ENCODE measurements at places on chromosomes 1 and 21.

GRCh38 chr1:219130366-219130935 is 43.2 kb upstream of the LYPLAL1 start:
- DNase-seq = no peak
- no peaks in the 10 kb centered on the region for H3K27me3 ChIP-seq
- peaks cover 2% of the 10 kb centered on the region for H3K36me3 ChIP-seq
- H3K4me3 ChIP-seq = no peak overlapping the region

DNA sequence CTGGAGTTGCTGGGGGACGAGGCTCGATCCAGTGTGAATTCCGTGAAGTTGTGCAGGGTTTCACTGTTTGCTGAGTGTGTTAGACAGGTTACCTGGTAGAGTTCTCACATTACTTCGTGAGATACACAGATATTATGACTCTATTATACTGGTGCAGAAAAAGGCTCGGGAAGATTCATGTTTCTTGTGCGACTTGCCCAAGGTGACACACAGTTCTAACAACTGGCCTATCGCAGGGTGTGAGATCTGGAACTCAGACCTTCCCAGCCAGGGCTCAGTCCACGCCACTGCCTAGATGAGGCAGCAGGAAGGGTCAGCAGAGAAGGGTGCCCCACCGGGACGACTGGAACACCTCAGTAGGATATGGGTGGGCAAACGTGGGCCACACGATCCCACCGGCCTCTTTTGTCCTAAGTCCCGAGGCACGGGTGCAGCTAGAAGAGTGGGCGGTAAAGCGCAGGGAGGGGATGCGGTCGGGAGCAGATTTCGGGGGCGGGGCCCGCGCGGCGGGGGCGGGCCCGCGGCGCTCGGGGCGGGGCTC is 296 bp upstream of the RNPEP start:
- no peaks in the 10 kb centered on the region for H3K36me3 ChIP-seq
- DNase-seq = peak; percentile 73
- no peak overlapping the region for H3K27ac ChIP-seq

DNA sequence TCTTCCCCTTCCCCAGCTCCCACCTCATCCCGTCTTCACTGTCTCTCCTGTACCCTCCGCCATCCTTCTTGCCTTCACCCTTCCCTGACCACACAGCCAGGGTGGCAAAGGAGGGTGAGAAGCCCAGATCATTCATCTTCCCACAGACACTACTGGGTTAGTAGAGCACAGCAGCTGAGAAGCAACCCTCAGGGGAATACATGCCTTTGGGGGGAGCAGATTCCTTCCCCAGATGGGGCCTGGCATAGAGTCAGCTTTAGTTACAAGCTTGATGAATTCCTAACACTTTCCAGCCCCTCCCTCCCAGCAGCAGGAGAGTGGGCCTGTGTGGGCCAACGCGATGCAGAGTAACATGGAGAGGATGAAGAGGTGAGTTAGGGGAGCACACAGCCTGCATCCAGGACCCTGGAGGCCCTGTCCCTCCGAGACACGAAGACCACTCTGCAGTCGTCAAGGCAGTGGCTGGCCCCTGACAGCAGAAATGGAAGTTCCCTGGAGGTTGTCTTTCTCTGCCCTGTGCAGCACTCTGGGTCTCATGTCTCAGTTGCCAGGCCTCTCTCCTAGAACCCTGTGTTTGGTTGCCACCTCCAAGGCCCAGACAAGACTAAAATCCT is 8.8 kb upstream of the BTG2 start:
- no peak overlapping the region for H3K4me3 ChIP-seq
- no peaks in the 10 kb centered on the region for H3K36me3 ChIP-seq
- DNase-seq = no peak
- H3K27me3 ChIP-seq = no peaks in the 10 kb centered on the region
- no peak overlapping the region for H3K27ac ChIP-seq

DNA sequence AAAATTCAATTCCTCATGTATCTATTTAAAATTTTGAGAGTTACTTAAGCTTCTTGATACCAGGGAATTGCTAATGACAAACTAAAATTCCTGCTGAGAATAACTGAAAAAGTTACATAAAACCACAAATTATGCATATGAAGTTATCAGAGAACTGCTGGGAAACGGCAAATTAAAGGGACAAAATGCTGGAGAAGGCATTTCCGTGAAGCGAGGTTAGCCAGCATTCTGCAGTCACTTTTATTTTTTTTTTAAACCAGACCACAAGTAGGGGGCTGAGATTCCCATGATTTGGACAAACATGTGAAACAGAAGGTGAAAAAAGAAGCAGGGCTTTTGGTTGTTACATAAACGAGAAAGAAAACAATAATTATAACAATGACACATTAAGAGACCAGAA is 737.6 kb upstream of the CHRM3 start:
- no peak for DNase-seq
- no peak overlapping the region for H3K4me3 ChIP-seq
- H3K4me1 ChIP-seq = peaks cover 11% of the 10 kb centered on the region
- H3K36me3 ChIP-seq = no peaks in the 10 kb centered on the region
- H3K27me3 ChIP-seq = no peaks in the 10 kb centered on the region
- no peak overlapping the region for H3K27ac ChIP-seq

DNA sequence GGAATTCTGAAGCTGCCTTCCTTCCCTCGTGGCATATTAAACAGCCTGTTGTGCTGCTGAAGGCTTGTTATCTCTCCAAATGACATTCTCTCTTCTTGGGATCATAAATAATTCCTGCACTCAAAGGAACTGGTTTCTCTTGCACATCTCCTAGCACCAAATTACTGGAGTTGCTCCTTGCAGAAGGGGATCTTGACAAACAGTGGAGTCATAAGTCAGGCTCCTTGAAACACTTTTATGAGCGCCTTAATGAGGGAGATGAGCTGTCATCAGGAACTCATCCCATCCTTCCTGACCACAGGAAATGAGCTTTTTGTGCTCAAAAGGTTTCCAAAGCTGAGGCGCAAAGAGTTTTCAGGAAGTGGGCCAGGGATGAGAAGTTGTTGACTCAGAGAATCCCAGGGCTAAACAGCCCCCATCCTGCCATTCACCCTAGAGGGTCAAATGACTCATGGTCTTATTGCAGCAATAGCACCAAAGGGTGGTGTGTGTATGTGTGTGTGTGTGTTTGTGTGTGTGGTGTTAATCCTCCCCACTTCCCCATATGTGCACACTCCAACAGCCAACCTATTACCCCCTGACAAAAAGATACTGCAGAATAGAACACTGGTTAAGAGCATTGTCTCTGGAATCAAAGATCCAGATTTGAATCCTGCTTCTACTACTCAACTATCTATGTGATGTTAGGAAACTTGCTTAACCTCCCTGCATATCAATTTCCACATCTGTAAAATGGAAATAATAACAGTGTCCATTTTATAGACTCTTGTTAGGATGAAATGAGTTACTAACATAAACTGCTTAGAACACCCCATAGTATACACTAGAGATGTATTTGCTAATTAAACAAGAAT is 2.8 kb upstream of the PHC2 start:
- no peak overlapping the region for H3K27ac ChIP-seq
- H3K4me1 ChIP-seq = peaks cover 34% of the 10 kb centered on the region
- DNase-seq = no peak
- H3K4me3 ChIP-seq = peak overlapping the region; percentile 24

- peaks cover 28% of the 10 kb centered on the region for H3K4me1 ChIP-seq
- no peak for DNase-seq
- no peak overlapping the region for H3K27ac ChIP-seq
- peaks cover 2% of the 10 kb centered on the region for H3K27me3 ChIP-seq
- peak overlapping the region; percentile 45 for H3K4me3 ChIP-seq
Measured at GRCh38 chr1:166836733-166837132, 2.5 kb upstream of the POGK start.

DNA sequence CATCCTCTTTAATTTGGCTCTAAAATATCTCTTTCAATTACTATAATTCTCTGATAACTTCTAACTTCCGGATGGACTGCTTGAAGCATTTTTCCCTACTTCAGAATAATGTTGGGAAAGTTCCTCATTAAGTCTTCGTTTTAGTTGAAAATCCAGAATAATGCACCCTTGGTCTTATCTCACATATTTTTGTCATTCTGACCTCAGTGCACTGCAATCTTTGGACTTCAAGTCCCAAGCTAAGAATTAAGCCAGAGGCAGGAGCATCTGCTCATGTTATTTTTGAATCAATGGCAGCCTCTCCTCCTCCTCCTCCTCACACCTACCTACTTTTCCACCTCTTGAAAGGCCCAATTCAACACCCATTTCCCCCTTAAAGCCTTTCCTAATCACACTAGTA is 169.8 kb downstream of the CYYR1 start:
- no peaks in the 10 kb centered on the region for H3K27me3 ChIP-seq
- peaks cover 19% of the 10 kb centered on the region for H3K4me1 ChIP-seq
- H3K4me3 ChIP-seq = no peak overlapping the region
- H3K36me3 ChIP-seq = no peaks in the 10 kb centered on the region

GRCh38 chr1:89527750-89528381 is 3.2 kb downstream of the LRRC8B start:
- DNase-seq = no peak
- peaks cover 5% of the 10 kb centered on the region for H3K36me3 ChIP-seq
- no peak overlapping the region for H3K27ac ChIP-seq
- no peak overlapping the region for H3K4me3 ChIP-seq
- peaks cover 21% of the 10 kb centered on the region for H3K4me1 ChIP-seq

- H3K27me3 ChIP-seq = no peaks in the 10 kb centered on the region
- peaks cover 10% of the 10 kb centered on the region for H3K4me1 ChIP-seq
- no peak overlapping the region for H3K4me3 ChIP-seq
Measured at GRCh38 chr1:28161751-28162150, 14.7 kb downstream of the PTAFR start.

GRCh38 chr1:244409701-244410100 is 42.0 kb downstream of the ADSS2 start:
- no peaks in the 10 kb centered on the region for H3K4me1 ChIP-seq
- no peak overlapping the region for H3K27ac ChIP-seq
- no peak for DNase-seq
- no peak overlapping the region for H3K4me3 ChIP-seq

- H3K27ac ChIP-seq = no peak overlapping the region
- H3K27me3 ChIP-seq = no peaks in the 10 kb centered on the region
- peaks cover 3% of the 10 kb centered on the region for H3K36me3 ChIP-seq
- H3K4me3 ChIP-seq = no peak overlapping the region
- no peaks in the 10 kb centered on the region for H3K4me1 ChIP-seq
Measured at GRCh38 chr1:182690886-182691443, 6.6 kb upstream of the RGS8 start.

- H3K4me1 ChIP-seq = peaks cover 10% of the 10 kb centered on the region
- H3K27me3 ChIP-seq = no peaks in the 10 kb centered on the region
- no peak overlapping the region for H3K27ac ChIP-seq
Measured at GRCh38 chr1:226772446-226773139, 33.5 kb upstream of the ITPKB start.

DNA sequence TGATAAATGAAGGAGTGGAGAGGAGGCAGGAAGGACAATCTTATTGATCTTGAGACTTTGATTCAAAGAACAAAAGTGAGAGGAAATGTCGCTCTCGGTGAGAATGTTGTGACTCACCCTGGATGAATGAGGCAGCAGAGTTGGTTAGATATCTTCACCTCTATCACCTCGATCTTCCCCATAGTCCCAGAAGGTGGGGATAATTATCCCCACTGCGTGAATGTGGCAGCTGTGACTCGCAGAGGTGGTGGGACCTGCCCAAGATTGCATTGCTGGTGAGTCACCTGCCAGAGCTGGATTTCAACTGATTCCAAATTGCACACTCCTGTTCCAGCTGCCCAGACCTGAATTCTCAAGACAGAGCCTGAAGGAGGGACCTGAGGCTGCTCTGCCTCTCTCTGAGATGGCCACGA is 105.0 kb downstream of the MATN1 start:
- no peak for DNase-seq
- no peaks in the 10 kb centered on the region for H3K4me1 ChIP-seq
- no peak overlapping the region for H3K4me3 ChIP-seq
- peaks cover 13% of the 10 kb centered on the region for H3K27me3 ChIP-seq

DNA sequence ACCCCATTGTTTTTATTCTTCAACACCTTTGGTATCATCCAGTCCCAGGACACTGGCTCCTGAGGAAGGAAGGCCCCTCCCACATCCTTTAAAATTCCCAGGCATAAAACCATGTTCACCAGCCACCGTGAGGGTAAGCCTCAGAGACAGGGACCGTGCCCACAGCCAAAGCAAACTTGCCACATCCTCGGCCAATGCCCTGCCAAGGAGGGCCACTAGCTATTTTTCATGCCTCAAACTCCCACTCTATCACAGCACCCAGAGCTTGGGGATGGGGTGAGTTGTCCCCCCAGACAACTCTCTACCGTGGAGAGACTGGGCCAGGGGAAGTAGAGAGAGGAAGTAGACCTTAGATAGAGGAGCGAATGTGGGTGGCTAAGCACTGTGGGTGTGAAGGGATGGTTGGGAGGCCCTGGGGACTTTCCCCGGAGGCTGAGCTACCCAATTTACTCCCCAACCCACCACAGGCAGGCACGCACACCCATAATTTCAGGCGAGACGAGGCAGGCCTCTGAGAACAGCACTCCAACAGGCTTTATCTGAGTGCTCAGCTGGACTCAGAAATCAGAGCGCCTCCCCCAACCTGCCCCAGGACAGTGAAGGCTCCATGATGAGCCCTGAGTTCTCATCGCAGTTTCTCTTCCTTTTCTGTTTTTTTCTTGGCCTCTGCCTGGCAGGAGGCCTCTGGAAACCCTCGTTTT is 15.9 kb upstream of the BTG2 start:
- DNase-seq = no peak
- H3K4me3 ChIP-seq = peak overlapping the region; percentile 69
- H3K4me1 ChIP-seq = peaks cover 63% of the 10 kb centered on the region

- H3K36me3 ChIP-seq = no peaks in the 10 kb centered on the region
- DNase-seq = no peak
- H3K27ac ChIP-seq = no peak overlapping the region
- H3K4me1 ChIP-seq = peaks cover 18% of the 10 kb centered on the region
- H3K4me3 ChIP-seq = no peak overlapping the region
Measured at GRCh38 chr21:43763901-43764523, 12.1 kb downstream of the CSTB start.

- peaks cover 7% of the 10 kb centered on the region for H3K4me1 ChIP-seq
- no peaks in the 10 kb centered on the region for H3K27me3 ChIP-seq
- H3K27ac ChIP-seq = no peak overlapping the region
- H3K4me3 ChIP-seq = no peak overlapping the region
- no peak for DNase-seq
- H3K36me3 ChIP-seq = no peaks in the 10 kb centered on the region
Measured at GRCh38 chr1:55821234-55821633, 606.1 kb upstream of the USP24 start.

DNA sequence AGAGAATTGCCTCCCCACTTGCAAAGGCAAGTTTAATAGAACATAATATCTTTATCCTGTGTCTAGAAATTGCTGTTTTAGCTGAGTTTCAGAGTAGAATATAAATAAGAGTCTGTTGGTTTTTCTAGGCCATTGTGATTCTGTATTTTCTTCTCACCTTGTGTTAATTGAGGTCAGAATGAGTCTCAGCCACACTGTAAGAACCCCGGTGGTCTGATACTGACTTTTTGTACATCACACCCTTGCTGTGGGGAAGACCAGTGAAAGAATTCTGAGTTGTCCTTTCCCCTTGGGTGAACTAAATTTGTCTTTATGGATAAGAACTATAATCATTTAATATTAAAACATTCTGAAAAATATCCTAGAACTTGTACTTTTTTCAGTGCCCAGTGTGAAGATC is 6.8 kb downstream of the HIPK1 start:
- no peak for DNase-seq
- H3K4me1 ChIP-seq = peaks cover 41% of the 10 kb centered on the region
- H3K36me3 ChIP-seq = peaks cover 4% of the 10 kb centered on the region
- no peaks in the 10 kb centered on the region for H3K27me3 ChIP-seq
- no peak overlapping the region for H3K4me3 ChIP-seq

All from neural crest cell (in vitro differentiated cells).